Astrocyte of the hippocampus (primary cell): ENCODE measurements at places on chromosomes 11 and 22.

- DNase-seq, result no peak
Measured at GRCh38 chr11:7494086-7494745, 8.9 kb downstream of the OLFML1 start.

GRCh38 chr11:72618803-72619202 is 55.4 kb downstream of the PDE2A start:
- DNase-seq, result no peak

DNA sequence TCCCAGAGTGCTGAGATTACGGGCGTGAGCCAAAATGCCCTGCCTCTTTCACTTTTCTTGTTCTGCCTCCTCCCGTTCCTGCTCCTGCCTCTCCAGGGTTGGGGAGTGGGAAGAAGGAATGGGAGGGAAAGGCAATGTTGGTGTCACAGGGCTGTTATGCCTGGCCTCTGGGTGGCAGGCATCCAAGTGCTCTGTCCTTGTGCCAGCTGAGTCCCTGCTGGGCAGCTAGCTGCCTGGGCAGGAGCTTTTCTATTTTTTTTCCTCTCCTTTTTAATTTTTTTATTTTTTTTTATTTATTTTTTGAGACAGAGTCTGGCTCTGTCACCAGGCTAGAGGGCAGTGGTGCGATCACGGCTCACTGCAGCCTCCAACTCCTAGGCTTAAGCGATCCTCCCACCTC is 4.1 kb upstream of the SAC3D1 start:
- DNase-seq, result peak; percentile 53

DNA sequence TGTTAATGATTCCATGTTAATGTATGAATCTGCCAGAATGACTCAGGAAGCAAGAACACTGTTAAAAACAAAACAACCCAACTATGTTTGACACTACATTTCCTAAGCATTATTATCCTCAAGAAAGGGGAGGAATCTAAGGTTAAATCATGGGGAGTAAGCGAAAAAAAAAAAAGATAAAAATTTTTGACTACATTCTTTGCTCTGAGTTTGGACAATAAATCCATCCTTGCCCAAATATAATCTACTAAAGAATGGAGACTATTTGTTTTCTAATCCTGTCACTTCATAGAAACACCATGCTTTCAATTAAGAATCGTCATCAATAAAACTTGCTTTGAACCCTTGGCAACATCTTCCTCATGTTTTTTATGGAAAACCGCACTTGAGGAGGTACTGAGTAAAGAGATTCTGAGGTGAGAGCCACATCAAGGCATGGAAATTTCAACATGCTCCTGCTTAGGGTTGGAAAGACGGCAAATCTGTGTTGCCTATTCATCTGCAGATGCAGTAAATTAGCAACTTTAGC is 9.7 kb downstream of the MAML2 start:
- DNase-seq, result peak; percentile 50

DNA sequence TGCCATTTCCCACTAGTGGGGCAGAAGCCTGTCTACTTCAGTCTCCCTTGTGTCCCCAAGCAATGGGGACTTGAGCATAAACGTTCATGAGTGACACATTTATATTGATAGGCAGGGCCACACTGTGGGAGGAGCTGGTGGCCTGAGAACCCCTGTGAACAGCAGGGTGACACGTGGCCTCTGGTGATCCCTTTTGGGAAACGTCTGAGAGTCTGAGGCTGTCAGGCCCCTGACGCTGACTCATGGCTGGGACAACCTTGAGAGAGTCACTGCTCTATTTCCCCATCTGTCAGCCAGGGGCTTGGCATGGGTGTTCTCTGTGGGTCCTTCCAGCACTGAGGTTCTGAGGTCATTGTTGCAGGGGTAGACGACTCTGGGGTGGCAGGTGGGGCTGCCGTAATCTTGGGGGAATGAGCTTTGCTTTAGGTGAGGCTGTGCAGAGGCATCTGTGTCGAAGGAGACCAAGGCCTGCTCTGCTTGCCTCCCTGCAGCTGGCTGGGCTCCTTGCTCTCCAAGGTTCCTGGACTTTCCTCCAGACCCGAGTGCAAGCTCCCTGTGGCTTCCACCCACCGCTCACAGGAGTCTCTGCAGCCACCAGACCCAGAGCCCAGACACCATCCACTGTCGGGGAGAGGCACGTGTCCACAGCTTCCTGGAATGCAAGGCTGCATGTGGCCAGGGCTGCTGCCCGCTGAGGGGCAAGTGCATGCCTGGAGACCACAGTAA is 54.7 kb downstream of the SMIM38 start:
- DNase-seq, result no peak

- no peak for DNase-seq
Measured at GRCh38 chr22:35531202-35531601, 9.4 kb upstream of the RASD2 start.

DNA sequence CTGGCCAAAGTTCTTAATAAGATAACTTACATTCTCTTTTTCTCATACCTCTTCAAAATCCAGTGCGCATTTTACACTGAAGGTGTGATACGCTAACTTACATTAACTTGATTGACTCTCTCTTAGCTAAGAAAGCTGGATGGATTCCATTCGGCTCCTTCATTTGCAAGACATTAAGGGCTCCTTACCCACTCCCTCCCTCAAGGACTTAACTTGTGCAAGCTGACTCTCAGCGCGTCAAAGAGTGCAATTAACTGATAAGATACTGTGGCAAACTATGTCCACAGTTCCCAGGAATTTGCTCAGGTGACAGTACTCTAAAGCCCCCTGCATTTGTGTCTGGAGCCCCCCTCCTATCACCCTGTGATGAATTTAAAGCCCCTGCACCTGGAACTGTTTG is 6.4 kb upstream of the RFPL1 start:
- DNase-seq, result no peak

GRCh38 chr22:23119494-23120414 is 22.0 kb downstream of the RSPH14 start:
- DNase-seq, result no peak

- DNase-seq, result peak; percentile 42
Measured at GRCh38 chr11:95556342-95557163, 233.0 kb downstream of the FAM76B start.

- peak; percentile 17 for DNase-seq
Measured at GRCh38 chr11:130318031-130318673, 3.4 kb upstream of the ZBTB44 start.

DNA sequence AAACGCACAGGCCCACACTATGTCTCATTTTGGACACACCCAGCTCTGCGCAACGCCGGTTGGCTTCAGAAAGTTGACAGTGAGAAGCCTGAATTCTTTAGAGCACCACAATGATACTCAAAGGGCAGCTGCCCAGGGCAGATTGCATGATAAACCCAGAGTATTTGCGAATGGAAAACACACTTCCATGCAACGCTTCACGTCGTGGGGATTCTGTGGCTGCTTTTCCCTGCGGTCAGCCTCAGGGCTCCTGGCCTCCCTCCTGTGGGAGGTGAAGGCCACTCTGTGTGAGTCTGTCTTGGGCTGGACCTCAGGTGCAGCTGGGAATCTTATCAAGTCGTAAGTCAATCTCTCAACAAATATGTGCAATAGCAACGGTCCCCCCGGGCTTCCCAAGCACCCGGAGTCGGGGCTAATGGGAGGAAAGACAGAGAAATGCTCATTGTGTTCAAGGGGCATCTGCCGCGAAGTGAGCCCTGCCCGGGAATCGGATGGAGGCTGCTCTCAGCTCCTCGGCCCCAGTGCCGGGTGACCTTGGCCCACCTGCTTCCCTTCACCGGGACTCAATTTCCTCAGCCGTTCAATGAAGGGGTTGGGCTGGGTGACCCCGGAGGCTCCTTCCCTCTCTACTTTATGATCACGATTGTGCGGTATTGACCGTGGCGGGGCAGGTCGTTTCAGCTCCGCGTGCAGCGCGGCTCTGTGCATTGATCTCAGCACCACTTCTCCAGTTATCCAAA is 623.6 kb downstream of the BRD1 start:
- no peak for DNase-seq
